GM20000 (cell line): ENCODE measurements at places on chromosomes 1 and 21.

- no peak for DNase-seq
Observed at GRCh38 chr1:31444725-31445448, 31.9 kb downstream of the SERINC2 start.

DNA sequence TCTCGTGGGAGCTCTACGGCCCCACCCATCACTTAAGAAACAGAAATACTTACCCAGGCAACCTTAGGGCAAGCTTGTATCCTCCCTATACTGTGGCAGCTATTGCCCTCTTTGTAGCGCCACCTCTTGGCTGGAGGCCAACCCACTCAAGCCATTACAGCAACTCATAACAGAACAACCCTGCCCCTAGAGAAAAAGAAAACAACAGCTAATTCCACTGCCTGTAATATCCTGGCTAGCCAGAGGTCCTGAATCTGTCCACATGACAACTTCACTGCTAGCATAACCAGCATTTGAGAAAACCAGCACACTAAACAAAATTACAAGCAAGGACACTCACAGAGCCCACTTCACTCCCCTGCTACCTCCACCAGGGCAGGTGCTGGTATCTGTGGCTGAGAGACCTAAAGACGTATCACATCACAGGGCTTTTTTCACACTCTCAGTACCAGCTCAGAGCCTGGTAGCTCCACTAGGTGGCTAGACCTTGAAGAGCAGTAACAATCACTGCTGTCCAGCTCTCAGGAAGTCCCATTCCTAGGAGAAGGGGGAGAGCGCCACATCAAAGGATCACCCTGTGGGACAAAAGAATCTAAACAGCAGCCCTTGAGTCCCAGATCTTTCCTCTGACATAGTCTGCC is 14.5 kb upstream of the MX1 start:
- DNase-seq: no peak

DNA sequence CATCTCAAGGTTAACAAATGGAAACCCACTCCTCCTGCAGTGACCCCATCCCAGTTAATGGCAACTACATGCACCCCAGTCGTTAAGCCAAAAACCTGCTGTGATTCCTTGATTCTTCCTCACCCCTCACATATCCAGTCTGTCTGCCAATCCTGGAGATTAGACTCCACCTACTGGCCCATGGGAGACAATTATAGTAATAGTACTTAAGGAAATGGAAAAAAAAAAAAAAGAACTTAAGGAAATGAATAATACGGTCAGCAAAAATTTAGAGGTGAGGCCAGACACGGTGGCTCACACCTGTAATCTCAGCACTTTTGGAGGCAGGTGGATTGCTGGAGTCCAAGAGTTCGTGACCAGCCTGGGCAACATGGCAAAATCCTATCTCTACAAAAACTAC is 7.0 kb downstream of the NOL9 start:
- no peak for DNase-seq

DNA sequence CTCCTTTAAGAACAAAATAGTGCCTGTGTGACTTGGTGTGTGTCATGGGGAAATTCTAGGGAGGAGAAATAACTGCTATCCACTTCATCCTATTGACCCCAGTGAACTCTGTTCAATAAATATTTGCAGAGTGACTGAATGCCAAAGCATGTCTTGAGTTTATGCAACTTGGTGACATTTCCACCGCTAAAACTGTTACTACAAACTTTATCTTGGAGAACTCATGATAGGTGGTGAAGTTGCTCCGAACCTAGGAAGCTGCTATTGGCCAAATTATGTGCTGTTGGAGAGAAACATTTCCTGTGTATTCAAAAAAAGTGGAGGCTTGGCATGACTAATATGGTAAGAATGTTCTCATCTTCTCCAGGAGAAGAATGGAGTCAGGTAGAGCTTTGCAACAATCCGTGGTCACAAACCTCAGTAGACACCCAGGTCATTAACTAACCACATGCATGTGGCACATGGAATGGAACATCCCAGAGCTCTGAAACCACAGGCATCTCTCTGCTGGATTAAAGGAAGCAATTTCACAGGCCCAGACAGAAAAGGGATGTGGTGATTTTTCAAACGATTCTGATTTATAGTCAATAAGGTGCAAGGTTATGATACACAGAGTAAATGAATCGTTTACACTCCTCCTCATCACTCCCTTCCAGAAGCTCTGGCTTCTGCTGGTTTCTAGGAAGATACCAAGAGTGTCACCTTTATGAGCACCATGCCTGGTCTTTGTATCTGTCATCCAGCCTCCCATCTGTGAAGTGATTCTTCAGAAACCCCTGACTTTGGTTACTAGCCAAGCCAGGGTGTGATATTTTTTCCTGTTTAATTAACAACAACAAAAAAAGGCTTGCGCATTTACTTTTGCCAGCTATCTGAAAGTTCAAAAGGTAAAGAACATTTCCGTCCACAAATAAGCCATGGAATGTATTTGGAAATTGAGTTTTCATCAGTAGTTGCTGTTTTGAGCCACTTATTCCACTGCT is 361.1 kb downstream of the TGFB2 start:
- DNase-seq: no peak

DNA sequence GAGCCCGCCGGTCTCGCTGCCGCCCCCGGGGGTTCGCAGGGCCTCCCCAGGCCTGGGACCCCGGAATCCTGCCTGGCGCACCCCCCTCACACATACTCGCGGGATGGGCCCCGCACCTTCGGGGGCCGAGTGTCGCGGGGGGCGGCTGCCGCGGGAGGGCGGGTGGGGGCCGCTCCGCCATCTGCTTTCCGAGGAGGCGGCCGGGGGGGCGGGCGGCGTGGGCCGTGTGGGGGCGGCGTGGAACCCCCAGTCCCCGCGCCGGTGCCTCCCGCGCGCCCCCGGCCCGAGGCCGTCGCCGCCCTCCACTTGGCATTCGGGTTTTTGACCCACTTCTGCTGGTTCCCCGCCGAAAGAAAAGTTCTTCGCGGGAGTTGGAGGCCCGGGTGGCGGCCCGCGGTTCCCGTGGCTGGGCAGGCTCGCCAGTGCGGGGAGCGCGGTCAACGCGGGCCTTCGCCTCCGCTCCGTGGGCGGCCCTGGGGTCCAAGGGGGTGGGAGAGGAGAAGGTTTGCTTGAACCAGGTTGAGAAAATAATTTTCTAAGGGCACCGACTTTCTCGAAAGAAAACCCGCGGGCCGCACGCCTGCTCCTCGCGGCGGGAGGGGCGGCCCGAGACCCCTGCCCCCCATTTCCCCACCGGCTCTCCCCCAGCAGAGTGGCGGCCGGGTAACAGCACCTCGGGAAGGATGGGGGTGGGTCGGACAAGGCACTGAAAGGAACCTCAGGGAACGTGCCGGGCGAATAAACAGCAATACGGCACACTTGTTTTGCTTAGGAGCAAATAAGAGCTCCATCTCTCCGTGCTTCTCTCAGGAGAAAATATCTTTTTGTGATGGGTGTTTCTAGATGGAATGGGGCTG is 1.6 kb downstream of the PHF13 start:
- DNase-seq: no peak

DNA sequence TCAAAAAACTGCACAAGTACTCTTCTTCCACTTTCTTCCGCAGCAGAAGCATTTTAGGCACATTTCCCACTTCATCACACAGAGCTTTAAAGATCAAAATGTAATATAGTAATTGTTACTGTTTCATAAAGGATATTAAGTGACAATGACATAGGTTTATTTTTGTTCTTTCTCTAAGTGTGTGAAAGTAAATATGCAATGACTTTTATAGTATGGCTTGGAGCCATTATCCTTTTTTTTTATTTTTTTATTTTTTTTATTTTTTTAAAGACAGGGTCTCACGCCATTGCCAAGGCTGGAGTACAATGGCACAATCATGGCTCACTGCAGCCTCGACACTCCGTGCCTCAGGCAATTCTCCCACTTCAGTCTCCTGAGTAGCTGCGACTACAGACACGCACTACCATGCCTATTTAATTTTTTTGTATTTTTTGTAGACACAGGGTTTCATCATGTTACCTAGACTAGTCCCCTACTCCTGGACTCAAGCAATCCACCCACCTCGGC is 7.0 kb downstream of the TRIM33 start:
- no peak for DNase-seq
